ENCODE measurements at places on chromosomes 2 and 18. TPM values are rescaled to one million over a fixed set of nuclear protein-coding genes. Genes with fewer than 3 reads are reported as not detected.
A peak's percentile ranks its signal among the peaks of the same experiment; 100 is the strongest.

Gene MYO7B
- not detected for total RNA-seq

Gene LOXHD1
- not detected for total RNA-seq

DNA sequence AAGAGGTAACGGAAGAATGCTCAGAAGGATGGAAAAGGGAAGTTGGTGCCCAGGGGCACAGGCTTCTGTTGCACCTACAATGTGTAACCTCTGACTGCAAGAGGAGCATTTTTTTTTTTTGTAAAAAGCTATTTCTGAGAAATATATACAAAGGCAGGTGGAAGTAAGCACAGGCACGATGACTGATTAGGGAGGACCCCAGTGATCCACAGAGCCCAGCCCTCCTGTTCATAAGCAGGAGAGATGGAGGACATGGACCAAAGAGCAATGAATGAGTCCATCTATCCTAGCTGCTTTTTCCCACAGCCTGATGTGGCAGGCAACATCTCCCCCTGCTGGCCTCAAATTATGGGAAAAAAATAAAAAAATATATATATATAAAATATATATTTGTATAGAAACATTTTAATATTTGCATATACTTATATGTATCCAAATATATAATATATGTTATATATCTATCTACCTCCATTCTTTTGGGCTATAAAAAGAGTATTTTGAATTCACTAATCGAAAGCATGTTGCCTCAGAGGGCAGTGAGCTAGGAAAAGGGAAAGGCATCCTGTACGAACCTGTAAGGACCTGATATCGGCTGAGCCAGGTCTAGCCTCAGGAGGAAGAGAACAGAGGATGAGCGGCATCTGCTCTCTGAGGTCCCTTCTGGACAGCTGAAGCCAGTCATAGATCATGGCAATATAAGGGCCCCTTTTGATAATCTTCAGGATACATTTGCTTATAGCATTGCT lies 166.0 kb upstream of the STK17B start:
- H3K27me3 ChIP-seq = no peaks in the 10 kb centered on the region

DNA sequence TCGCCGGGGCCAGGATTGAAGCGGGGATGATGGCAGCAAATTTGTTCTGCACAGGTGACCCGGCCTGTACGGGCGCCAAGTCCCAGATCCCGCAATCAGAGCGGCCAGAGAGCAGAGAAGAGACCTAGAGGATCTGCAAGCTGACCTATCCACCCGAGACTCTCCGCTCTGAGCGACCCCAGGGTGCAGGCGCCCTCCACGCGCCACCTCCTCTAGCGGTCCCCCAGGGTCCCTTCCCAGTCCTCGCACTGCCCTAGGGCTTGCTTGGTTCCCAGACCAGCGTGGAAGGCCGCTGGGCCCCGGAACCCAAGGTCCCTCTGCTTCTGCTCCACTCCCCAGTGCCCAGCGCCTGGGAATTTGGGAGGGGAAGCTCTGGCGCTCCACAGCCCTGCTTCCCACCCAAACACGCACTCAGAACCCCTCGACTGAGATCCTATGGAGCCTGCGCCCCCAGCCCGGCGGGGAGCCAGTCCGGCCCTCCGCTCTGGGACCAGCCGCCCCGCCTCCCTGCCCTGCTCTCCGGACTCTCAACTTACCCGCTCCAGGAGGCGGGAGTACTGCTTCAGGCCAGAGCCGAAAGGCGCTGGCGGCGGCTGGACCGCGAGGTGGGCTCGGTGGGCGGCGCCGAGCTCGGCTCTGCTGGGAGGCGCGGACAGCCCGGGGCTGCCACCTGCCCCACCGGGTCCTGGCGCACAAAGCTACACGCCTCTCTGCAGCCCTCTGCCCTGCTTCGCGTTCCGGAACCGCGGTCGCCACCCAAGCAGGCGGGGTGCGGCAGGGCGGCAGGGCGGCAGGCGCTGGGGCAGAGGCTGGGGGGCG lies 3.0 kb upstream of the SIX3 start:
- H3K4me1 ChIP-seq = peaks cover 46% of the 10 kb centered on the region
- DNase-seq = no peak
- H3K4me3 ChIP-seq = peak overlapping the region; percentile 61
- H3K27ac ChIP-seq = no peak overlapping the region
- H3K36me3 ChIP-seq = no peaks in the 10 kb centered on the region
- peaks cover 81% of the 10 kb centered on the region for H3K27me3 ChIP-seq

DNA sequence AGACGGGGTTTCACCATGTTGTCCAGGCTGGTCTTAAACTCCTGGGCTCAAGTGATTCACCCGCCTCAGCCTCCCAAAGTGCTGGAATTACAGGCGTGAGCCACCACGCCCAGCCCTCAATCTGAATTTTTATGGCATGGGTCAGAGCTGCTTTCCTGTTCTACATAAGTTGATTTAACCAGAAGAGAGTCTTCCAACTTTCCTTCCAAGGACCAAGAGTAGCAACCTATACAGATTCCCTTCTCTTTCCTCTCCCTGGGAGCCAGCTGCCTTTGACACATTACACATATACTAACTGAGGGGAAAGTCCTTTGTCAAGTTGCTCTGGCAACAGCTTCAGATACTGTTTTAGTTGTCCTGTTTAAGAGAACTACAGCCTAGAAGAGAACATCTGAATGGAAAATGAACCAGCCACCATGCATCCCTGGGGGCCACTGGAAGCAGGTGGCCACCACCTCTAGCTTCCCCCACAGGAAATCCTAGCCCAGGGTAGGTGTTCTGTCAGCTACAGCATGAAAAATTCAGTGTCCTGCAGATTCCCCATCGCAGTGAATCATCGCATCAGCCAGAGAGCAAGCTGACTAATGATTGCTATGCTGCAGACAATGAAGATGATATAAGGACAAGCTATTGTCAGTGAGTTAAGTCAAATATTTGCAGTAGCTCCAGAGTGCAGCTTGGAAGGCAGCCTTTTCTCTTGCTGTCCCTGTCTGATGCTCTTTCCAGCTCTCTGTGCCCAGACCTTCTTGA lies 62.9 kb downstream of the POMC start:
- H3K4me1 ChIP-seq = no peaks in the 10 kb centered on the region
- DNase-seq = no peak
- H3K27ac ChIP-seq = no peak overlapping the region
- H3K4me3 ChIP-seq = no peak overlapping the region
- H3K36me3 ChIP-seq = no peaks in the 10 kb centered on the region

DNA sequence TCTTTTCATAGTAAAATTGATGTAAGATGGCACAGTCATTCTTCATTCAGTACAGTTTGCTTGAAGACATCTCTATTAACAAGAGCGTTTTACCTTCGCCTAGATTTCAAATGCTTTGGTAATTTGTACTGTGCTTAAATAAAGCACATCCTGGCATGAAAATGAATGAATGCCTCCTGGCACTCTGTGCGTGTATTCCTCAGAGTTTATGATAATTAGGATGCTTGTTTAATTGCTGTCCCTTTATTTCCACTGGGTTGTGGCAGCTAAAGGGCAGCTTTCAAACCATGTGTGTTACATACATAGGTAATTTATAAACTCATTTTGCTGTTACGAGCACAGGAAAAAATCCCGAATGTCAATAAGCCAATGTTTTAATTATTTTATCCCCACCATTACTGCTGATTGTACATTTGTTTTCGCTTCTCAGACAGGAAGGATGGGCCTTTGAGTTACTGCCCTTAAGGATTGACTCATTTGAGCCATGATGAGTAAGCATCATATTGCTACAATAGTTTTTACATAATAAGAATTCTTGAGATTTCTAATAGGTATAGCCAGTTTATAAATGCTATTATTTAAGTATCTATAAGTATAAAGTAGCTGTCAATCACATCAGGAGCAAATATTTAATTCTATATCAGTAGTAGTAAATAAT lies 516.5 kb downstream of the XIRP2 start:
- H3K27me3 ChIP-seq = no peaks in the 10 kb centered on the region
- DNase-seq = no peak
- peaks cover 15% of the 10 kb centered on the region for H3K4me1 ChIP-seq
- no peak overlapping the region for H3K27ac ChIP-seq

- H3K27me3 ChIP-seq = no peaks in the 10 kb centered on the region
- H3K4me1 ChIP-seq = peaks cover 20% of the 10 kb centered on the region
- H3K36me3 ChIP-seq = no peaks in the 10 kb centered on the region
- DNase-seq = no peak
- H3K27ac ChIP-seq = no peak overlapping the region
Measured at GRCh38 chr2:197293252-197294007, 17.1 kb downstream of the ANKRD44 start.

- no peak overlapping the region for H3K27ac ChIP-seq
- no peak for DNase-seq
Measured at GRCh38 chr18:75222407-75222806, 11.8 kb downstream of the TSHZ1 start.

DNA sequence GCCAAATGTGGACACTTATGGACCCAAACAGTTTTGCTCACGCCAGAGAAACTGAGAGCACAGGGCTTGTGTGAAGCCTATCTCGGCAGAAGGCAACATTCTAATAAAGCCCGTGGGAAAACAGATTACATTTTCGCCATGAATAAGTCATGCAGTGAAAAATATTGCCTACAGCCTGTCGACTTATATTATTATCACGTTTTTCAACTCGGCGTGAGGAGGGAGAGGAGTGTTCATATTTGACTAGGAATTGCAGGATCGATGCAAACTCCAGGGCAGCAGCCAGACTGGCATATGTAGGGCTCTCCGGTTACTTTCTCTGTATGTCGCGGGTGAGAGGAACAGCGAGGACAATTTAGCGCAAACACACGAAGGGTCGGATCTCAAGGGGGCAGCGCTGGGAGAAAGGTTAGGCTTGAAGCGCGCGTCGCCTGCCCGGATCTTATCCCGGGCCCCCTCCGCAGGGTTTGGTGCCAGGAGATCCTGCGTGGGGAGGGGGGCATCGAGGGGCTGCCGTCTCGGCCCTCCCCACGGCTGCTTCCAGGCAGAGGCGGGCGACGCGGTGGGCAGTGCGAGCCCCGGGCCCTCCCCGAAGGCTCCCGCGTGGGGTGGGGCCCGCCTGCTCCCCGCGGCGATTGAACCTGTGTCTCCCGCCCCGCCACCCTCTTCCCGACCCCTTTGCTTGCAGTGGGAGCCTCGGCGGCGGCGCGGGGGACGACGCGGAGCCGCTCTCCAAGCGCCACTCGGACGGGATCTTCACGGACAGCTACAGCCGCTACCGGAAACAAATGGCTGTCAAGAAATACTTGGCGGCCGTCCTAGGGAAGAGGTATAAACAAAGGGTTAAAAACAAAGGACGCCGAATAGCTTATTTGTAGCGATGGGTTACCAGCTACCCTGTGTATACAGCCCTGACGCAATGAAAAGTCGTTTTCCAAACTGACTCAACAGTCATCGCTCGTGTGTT lies 4.4 kb downstream of the ADCYAP1 start:
- H3K27me3 ChIP-seq = peaks cover 79% of the 10 kb centered on the region
- peaks cover 35% of the 10 kb centered on the region for H3K4me1 ChIP-seq
- DNase-seq = no peak
- peaks cover 2% of the 10 kb centered on the region for H3K36me3 ChIP-seq
- peak overlapping the region; percentile 71 for H3K4me3 ChIP-seq

Measured in osteocyte (in vitro differentiated cells).